SJCRH30 (cell line): ENCODE measurements at places on chromosomes 2 and 18. TPM values are rescaled to one million over a fixed set of nuclear protein-coding genes. Genes with fewer than 3 reads are reported as not detected.

POTEI gene
- 0.25 and 0.47 TPM in 2 replicates for total RNA-seq

SLC39A6 gene
- 45.7 and 50.6 TPM in 2 replicates for total RNA-seq

ADD2 gene
- total RNA-seq: 0.08 and 0.13 TPM in 2 replicates

TPRKB gene
- 136 and 161 TPM in 2 replicates for total RNA-seq

DAW1 gene
- total RNA-seq: 0.08 TPM in 1 of 2 replicates, not detected in the other

ZBTB7C gene
- 0.03 TPM in 1 of 2 replicates, not detected in the other for total RNA-seq

VWC2L gene
- not detected in 2 replicates for total RNA-seq

- DNase-seq: no peak
Measured at GRCh38 chr2:149735237-149735958, 147.8 kb upstream of the MMADHC start.

DNA sequence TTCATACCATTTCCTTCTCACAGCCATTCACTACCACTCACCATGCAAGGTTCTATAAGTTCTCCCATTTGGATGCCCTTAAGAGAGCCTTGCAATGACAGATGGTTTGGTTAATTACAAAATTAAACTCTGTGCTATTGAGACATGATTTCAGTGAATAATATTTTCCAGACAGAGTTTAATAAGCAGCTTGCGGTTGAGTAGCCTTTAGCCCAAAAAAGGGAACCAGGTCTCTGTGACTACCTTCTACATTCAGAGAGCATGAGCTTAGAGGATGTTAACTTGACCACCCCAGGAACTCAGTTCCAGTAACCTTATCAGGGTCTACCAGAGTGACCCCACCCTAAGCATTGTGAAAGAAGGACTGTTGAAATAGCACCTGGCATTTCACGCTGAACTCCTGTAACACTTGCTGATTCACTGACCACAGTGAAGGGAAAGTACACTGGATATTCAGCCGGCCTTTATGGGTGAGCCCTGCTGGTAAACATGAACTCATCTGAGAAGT lies 1173.1 kb upstream of the ZEB2 start:
- DNase-seq: peak; percentile 71

- no peak for DNase-seq
Measured at GRCh38 chr2:66665124-66665984, 230.4 kb downstream of the MEIS1 start.

GRCh38 chr2:201858281-201859184 lies 52.2 kb downstream of the CDK15 start:
- no peak for DNase-seq

- no peak for DNase-seq
Measured at GRCh38 chr18:70415823-70416488, 127.1 kb downstream of the SOCS6 start.

DNA sequence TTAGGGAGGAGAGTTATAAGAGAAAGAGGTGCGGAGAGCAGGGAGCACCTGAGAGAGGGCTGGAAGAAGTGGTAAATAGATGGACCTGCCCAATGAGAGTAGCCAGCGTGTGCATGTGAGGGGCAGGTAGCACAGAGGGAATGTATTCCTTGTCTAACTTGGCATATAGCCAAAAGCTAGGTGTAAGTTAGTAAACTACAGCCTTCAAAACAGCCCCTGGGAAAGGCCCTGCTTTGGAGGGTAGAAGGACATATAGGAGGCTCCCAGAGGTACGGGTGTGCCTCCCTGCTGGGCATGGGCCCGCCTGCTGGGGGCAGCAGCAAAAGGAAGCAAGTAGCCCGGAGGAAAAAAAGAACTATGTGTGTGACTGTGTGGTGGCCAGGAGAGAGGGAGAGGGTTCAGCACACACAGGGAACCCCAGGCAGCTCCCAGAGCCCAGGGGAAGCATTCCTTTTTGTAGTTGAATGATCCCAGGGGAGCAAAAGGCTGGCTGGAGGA lies 48.0 kb downstream of the TCF7L1 start:
- peak; percentile 75 for DNase-seq

GRCh38 chr2:239668042-239668441 lies 267.2 kb upstream of the HDAC4 start:
- DNase-seq: no peak

- no peak for DNase-seq
Measured at GRCh38 chr2:8409461-8410260, 272.2 kb upstream of the ID2 start.
